ENCODE measurements at places on chromosomes 2 and 18. TPM values are rescaled to one million over a fixed set of nuclear protein-coding genes. Genes with fewer than 3 reads are reported as not detected.

DNA sequence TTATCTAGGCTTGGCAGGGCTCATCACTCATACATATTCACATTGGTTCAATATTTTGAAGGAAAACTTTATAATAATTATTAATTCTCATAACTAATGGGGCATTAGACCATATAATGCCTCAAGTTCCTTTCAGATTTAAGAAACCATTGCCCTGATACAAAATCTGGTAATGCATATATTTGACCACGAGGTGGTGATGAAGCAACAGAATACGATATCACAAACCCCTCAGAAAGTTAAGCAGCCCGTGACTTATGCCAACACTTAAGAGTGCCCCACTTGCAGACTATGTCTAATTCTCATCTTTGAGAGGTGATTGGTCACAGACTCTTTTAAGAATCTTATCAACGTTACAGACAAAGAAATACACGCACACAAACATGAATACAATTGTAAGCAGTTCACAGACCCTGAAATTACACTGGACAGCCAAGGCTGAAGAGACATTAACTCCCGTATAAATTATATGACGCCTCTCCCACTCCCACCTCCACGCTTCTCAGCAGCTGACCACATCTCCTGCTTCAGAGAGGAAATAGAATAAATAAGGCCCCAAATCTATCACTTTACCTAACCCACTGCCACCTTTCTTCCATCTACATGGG, 20.7 kb upstream of the DNAH6 start:
- DNase-seq = no peak

Gene CD207
- total RNA-seq = 0.41 TPM

Gene IL18R1
- 1.0 TPM for total RNA-seq

DNA sequence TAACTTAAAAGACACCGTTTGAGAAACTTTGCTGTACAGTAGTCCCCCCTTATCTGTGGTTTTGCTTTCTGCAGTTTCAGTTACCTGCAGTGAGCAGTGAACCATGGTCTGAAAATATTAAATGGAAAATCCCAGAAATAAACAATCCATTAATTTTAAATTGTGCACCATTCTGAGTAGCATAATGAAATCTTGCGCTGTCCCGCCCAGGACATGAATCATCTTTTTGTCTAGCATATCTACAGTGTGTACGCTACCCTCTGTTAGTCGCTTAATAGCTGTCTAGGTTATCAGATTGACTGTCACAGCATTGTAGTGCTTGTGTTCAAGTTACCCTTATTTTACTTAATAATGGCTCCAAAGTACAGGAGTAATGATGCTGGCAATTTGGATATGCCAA, 6.1 kb downstream of the ARPC2 start:
- DNase-seq = no peak

Gene WDR7
- 21.8 TPM for total RNA-seq

GRCh38 chr2:145253492-145253891, 733.6 kb upstream of the ZEB2 start:
- no peak for DNase-seq

- DNase-seq = no peak
These were observed 140.0 kb upstream of the SERTAD2 start for GRCh38 chr2:64793701-64794100.

Gene TCF23
- 0.16 TPM for total RNA-seq

- no peak for DNase-seq
These were observed 206.4 kb upstream of the SLC39A10 start for GRCh38 chr2:195450552-195451113.

- DNase-seq = no peak
These were observed 38.5 kb downstream of the PNO1 start for GRCh38 chr2:68196120-68196716.

GRCh38 chr18:31101183-31102024, 817 bp downstream of the DSC2 start:
- DNase-seq = peak; percentile 93

Gene PLCL1
- 96.2 TPM for total RNA-seq

Gene TDRD15
- not detected for total RNA-seq

GRCh38 chr2:223954401-223954800, 2.9 kb upstream of the MRPL44 start:
- no peak for DNase-seq

GRCh38 chr2:201985728-201986462, 47.8 kb upstream of the FZD7 start:
- no peak for DNase-seq

- DNase-seq = no peak
These were observed 15.1 kb downstream of the TRIB2 start for GRCh38 chr2:12731701-12732280.

- DNase-seq = no peak
These were observed 9.2 kb upstream of the SP9 start for GRCh38 chr2:174325373-174326160.

Measured in Right ventricle myocardium inferior (tissue), 1 donor.